ENCODE measurements at places on chromosomes 2 and 18. TPM values are rescaled to one million over a fixed set of nuclear protein-coding genes. Genes with fewer than 3 reads are reported as not detected.

DNA sequence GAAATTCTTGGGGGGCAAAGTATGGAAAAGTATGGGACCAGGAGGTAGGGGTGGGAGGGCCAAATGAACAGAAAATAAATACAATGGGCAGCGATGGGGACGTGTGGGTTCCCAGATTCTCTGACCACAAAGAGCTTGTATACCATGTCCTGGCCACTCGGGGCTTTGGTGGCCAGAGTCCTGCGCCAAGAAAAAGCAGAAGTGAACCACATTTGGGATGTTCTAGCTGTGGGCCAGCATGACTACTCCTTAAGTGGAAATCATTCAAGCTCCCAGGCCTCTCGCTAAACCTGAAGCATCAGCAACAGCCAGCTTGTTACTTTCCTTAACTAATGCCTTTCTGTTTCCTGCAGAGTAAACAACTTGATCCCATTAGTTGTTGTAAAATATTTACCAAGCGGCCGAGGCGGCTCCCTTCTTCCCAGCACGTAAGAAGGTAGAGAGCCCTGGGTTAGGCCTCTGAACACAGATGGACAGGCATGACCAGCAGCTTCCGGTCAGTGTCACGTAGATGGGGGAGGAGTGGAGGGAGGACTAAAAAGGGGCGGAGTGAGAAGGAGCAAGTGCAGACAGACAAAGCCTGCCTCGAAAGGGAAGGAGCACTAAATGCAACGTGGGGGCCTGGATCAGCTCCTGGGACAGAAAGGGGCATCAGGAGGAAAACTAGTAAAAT lies 88.2 kb downstream of the GALNT14 start:
- DNase-seq = no peak

Gene DPP10
- total RNA-seq = not detected

Gene STPG4
- 1.0 TPM for total RNA-seq

DNA sequence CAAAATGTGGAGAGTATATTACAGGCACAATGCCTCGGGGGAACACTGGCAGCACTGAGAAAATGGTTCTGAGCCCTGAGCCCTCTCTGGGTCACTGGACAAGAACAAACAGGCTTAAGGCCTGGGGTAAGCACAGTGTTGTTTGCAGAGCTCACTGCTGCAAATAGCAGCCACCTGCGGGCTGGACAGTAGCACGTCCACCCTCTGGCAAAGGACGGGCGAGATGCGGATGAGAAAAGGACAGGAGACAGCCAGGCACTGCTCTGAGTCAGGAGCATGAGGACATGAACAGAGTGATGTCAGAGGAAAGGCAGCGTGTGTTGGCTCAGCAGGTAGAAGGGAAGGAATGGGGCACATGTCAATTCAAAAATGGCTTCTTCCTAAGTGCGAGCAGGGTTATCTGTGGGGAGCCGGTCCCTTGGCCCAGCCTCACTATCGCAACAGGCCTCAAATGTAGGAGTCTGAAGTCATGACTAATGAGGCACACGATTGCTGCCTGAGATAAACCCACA lies 25.9 kb upstream of the NEB start:
- DNase-seq = no peak

DNA sequence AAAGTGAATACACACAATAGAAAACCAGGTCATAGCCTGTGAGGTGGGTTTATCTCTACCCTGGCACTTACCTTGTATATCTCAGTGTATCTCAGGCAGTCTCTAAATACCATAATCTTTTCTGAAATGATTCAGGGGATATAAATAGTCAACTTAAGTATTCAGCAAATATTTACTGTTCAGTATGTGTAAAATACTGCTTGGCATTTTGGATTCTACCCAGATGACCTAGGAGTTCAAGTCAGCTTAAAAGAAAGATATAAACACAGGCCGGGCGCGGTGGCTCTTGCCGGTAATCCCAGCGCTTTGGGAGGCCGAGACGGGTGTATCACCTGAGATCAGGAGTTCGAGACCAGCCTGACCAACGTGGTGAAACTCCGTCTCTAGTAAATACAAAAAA lies 23.8 kb downstream of the GRHL1 start:
- DNase-seq = no peak

DNA sequence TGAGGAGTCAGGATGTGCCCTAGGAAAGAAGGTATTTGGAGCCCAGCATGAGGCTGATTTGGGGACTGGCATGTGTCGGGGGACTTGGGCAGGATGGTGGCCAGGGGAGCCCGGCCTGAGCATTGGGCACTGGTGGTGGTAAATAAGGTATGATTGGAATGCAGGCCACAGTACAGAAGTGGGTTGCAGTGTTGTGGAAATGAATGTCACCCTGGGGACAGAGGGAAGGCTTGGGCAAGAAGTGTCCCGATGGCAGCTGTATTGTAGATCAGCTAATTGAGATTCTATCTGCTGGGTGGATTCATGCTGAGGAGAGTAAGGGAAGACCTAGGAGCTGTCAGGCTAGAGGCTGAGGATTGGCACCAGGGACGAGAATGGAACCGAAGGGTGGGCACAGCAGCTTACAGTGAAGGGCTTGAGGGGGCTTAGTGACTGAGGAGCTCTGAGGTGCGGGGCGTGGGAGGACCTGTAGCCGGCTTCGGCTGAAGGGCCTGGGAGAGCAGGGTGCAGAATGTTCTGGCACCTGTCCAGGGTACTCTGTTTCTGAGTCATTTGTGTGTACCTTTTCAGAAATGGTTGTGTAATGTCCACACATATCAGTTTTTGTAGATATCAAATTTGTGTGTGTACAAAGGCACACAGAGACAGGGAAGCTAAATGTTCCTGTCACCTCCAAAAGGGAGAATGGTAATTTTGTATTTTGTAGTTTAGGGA lies 170.2 kb downstream of the PRKCE start:
- peak; percentile 88 for DNase-seq

Gene NOL4
- total RNA-seq = 2.1 TPM

- no peak for DNase-seq
Observed at GRCh38 chr18:48342125-48342524, 67.1 kb downstream of the ZBTB7C start.

DNA sequence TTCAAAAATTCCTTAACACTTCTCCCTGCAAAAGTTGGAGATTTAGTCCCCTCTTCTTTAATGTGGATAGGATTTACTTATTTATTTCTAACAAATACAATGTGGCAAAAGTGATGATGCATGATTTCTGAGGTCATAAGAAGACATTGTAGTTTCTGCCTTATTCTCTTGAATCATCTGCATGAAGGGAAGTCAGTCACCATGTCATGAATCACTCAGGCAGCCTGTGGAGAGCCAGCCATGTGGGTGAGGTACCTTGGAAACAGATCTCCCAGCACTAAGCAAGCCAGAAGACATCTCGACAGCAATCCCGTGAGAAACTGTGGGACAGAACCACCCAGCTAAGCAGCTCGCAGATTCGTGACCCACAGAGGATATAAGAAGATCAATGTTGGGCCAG lies 2.7 kb upstream of the ZC3H8 start:
- DNase-seq = no peak

Gene MYO5B
- 0.34 TPM for total RNA-seq

- no peak for DNase-seq
Observed at GRCh38 chr2:201135386-201135785, 19.4 kb downstream of the CFLAR start.

GRCh38 chr2:3522961-3523421 lies 3.7 kb upstream of the ADI1 start:
- peak; percentile 74 for DNase-seq

Gene MC4R
- 0.41 TPM for total RNA-seq

- no peak for DNase-seq
Observed at GRCh38 chr2:76667821-76668271, 854.3 kb downstream of the LRRTM4 start.

DNA sequence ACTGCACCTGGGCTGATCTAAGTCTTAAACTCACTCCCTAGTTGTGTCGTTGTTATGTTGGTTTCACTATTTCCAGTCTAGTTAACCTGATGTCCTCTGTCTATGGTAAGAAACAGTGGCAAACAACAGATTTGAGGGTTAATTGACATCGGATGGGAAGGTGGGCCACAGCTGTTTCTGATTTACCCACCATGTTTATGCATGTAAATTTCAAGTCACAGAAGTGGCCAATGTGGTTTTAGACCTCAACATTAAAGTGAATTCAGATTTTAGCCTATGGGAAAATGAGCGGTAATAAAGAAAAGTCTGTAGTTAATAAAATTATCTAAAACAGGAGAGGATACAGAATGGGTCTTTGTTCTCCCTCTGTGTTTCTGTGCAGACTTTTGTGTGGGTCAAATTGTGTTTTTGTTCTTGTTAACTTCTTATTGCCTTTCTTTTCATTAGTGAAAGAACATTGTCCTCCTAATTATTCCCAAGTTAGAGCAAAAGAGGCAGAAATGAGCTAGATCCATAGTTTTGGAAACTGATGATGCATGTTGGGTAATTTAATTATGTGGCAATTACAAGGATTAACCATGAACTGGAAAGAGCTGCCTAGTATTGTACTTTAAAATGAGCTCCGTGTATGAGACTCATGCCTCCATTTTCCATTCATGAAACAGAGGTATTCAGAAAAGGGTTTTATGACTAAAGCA lies 83.2 kb downstream of the LAMA3 start:
- DNase-seq = no peak

GRCh38 chr2:39530411-39530866 lies 93.4 kb upstream of the MAP4K3 start:
- DNase-seq = no peak

All from uterus (tissue), 4 donors.